ENCODE measurements at places on chromosomes 7 and 10.

GRCh38 chr10:71975871-71976725 lies 11.9 kb downstream of the CHST3 start:
- DNase-seq: peak; percentile 45

- DNase-seq: no peak
These were observed 132.7 kb upstream of the MDFIC start for GRCh38 chr7:114789161-114789560.

- no peak for DNase-seq
These were observed 447.6 kb upstream of the ZMIZ1 start for GRCh38 chr10:78620985-78621799.

- DNase-seq: no peak
These were observed 2.5 kb downstream of the TNS3 start for GRCh38 chr7:47579458-47579857.
